ENCODE measurements at places on chromosomes 12 and 14. TPM values are rescaled to one million over a fixed set of nuclear protein-coding genes. Genes with fewer than 3 reads are reported as not detected.
A peak's percentile ranks its signal among the peaks of the same experiment; 100 is the strongest.

- no peak for DNase-seq
Measured at GRCh38 chr14:50344116-50344775, 32.1 kb downstream of the DMAC2L start.

- no peak for DNase-seq
Measured at GRCh38 chr12:53854701-53855316, 83.8 kb upstream of the HOXC13 start.

DNA sequence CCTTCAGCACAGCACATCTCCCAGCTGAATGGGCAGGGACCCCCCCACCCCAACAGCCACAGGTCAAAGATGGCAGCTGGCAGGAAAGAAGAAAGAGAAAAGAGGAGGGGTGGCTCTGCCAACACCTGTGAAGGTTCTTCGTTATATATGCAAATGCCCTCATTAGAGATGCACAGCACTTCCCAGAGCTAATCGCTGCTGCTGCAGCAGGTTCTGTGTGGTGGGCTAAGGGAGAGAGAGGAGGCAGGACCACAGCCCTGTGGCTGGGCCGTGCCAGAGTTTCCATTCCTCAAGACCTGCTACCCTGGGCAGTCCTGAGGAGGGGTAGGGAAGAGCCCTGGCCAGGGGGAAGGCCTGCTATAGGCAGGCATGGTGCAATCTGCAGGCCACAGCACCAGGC lies 28.7 kb downstream of the SMUG1 start:
- no peak for DNase-seq

PPP1R36 gene
- 0.89 TPM for total RNA-seq

GRCh38 chr14:100662879-100663760 lies 63.6 kb upstream of the DLK1 start:
- DNase-seq: peak; percentile 60

DNA sequence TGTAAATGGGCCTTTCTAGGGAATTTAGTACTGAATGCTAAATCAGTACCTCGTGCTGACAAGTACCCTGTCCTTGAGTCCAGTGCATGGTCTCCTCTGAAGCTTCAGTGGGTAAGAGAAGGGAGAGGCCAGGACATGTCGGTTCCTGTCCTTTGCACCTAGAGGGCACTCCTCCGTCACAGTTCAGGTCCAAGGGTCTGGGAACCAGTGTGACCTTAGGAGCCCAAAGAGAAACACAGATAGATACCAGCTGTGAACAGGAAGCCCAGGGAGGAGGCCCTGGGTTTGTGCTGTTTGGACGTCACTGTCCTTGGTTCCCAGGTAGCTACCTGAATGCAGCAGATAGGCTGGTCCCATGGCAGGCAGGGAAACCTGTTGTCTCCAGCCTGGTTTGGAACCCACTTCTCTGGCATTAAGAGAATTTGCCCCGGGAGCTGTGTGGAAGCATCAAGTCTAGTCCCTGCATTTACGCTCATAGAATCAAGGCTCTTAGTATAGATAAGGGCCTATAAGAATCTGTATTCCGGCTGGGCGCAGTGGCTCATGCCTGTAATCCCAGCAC lies 3.9 kb upstream of the FGF23 start:
- DNase-seq: no peak

TMED10 gene
- 127 TPM for total RNA-seq

GRCh38 chr12:128644664-128645296 lies 179.0 kb downstream of the SLC15A4 start:
- DNase-seq: no peak

Data from skin of body (tissue), 3 donors.